NCI-H187 (cell line): ENCODE measurements at places on chromosomes 3 and 15.
A peak's percentile ranks its signal among the peaks of the same experiment; 100 is the strongest.

- DNase-seq, result no peak
Observed at GRCh38 chr15:31049682-31050615, 51.6 kb downstream of the TRPM1 start.

DNA sequence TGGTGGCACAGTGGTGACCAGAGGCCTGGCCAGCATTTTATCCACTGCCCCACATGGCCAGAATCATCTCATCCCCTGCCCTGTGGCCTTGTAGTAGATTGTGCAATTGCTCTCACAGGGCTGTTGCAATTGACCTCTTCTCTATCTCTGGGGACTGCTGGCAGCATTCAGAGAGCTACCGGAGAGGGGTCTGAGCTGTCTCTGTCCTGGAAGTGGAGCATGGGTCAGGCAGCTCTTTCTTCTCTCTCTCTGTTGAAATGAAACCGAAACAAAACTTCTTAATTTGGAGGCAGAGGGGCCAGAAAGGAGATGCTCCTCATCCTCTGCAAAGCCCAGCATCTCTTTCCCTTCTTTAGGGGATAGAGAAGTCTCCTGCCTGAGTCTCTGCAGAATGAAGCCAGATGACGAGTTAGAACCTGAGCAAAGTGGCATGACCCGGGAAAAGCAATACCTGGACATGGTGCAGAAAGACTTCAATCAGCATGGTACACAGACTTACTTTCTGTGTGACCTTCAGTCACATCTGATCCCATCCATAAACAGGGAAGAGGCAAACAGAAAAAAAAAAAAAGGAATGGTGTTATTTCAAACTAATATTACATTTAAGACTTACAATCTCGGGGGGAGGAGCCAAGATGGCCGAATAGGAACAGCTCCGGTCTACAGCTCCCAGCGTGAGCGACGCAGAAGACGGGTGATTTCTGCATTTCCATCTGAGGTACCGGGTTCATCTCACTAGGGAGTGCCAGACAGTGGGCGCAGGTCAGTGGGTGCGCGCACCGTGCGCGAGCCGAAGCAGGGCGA, 144.5 kb upstream of the BCL6 start:
- DNase-seq, result no peak

GRCh38 chr15:87653646-87654045, 602.9 kb downstream of the NTRK3 start:
- DNase-seq, result no peak

GRCh38 chr15:36177590-36178302, 401.7 kb upstream of the CDIN1 start:
- DNase-seq, result no peak

GRCh38 chr15:63157891-63158431, 684 bp upstream of the RPS27L start:
- no peak for DNase-seq

- DNase-seq, result no peak
Observed at GRCh38 chr15:74763416-74763815, 14.8 kb downstream of the CYP1A2 start.

DNA sequence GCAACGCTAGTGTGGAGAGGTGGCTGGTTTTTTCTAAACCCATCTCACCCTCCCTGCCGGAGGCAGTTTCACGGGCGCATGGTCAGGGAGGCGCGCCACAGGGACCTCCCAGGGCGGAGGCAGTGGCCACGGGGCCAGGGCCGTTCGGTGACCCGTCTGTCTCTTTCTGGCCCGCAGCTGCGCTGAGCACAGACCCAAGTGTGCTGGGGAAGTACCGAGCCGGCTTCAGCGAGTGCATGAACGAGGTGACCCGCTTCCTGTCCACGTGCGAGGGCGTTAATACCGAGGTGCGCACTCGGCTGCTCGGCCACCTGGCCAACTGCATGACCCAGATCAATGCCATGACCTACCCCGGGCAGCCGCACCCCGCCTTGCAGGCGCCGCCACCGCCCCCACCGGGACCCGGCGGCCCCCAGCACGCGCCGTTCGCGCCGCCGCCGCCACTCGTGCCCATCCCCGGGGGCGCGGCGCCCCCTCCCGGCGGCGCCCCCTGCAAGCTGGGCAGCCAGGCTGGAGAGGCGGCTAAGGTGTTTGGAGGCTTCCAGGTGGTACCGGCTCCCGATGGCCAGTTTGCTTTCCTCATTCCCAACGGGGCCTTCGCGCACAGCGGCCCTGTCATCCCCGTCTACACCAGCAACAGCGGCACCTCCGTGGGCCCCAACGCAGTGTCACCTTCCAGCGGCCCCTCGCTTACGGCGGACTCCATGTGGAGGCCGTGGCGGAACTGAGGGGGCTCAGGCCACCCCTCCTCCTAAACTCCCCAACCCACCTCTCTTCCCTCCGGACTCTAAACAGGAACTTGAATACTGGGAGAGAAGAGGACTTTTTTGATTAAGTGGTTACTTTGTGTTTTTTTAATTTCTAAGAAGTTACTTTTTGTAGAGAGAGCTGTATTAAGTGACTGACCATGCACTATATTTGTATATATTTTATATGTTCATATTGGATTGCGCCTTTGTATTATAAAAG, 1.8 kb downstream of the HES1 start:
- DNase-seq, result no peak

DNA sequence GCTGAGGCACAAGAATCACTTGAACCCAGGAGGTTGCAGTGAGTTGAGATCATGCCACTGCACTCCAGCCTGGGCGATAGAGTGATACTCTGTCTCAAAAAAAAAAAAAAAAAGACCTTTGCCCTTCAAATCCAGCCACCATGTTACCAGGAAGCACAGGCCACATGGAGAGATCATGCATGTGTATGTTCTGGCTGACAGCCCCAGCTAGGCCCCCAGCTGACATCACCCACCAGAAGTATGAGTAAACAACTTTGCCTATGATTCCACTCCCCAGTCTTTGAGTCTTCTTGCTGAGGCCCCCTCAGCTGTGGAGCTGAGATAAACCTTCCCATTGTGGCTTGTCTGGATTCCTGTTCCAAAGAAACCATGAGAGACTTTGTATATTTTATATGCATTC, 3.3 kb upstream of the ARIH2 start:
- DNase-seq, result no peak

DNA sequence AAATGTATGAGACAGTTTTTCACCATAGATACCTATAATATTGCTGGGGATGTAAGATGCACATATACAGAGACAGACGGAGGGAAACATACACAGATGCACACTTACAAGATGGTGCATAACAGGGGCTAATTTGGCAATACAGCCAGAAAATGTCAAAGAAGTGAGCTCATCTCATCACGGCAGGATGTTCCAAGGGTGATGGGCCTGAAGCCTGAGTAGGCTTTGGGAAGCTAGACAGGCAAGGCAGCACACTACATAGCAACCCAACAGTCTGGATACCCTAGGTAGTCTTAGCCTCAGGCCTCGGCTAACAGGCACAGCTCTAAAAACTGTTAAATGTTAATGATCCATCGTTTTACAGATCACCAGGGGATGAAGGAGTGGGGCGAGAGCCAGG, 148.5 kb downstream of the OSBPL10 start:
- no peak for DNase-seq

GRCh38 chr3:98556164-98557130, 24.7 kb downstream of the GPR15 start:
- DNase-seq, result no peak

GRCh38 chr3:170634663-170635384, 48.9 kb upstream of the SLC7A14 start:
- DNase-seq, result peak; percentile 60

GRCh38 chr3:78703944-78704343, 1063.9 kb downstream of the ROBO1 start:
- no peak for DNase-seq

DNA sequence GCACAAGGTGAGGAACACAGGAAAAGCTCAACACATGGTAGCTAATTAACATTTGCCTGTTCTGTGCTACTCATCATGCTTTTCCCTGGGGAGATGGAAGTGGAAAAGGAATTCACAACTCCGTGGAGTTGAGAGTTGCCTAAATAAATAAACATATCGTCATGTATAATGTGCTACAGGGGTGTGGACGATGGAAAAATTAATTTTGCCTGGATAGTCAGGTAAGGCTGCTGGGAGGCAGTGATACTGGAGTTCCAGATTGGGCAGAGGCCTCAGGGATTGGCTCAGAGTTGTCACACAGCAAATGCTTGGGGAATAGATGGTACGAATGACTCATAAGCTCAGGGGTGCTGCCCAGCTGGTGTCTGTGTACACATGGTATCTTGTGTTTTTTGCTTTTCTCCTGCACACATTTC, 3.1 kb upstream of the ABHD6 start:
- no peak for DNase-seq

DNA sequence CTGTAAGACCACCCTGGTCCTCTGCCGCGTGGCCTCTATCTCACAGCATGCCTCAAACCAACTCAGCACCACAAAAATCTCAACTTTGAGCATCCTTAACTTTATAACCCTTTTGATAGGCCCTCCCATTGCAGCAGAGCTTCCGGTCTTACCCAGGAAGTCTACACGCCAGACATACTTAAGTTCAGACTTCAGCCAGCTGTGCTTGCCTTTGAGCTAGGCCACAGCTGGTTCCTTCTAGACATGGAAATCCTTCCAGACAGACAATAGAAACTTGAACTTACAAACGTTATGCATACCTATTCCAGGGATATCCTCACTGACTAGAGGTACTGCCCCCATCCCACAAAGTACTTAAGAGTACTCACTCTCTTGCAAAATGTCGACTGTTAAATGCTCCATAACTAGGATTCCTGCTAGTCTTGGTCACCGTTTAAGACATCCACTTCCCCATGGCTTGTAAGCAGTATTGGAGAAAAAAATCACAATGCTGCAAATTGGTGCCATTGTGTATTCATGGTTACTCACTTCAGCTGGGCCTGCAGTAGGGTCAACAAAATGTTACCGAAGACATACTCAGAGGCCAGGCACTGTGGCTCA, 183.5 kb downstream of the TBL1XR1 start:
- no peak for DNase-seq

GRCh38 chr3:159583662-159584061, 405.0 kb upstream of the IL12A start:
- DNase-seq, result no peak

DNA sequence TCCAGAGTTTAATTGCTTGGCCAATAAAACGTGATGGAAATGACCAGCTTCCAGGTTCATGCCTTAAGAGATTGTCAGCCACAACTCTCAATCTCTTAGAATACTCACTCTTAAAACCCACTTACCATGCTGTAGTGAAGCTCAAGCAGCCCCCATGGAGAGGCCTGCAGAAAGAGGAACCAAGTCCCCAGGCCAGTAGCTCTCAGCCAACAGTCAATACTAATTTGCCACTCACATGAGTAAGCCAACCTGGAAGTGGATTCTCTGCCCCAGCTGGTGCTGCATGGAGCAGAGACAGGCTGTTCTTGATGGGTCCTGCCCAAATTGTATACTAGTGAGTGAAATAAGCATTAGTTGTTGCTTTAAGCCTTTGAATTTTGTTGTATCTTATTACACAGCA, 155.9 kb downstream of the OXSM start:
- DNase-seq, result no peak

- no peak for DNase-seq
Observed at GRCh38 chr3:185701611-185702261, 115.6 kb downstream of the SENP2 start.

GRCh38 chr15:38176691-38177090, 75.9 kb upstream of the SPRED1 start:
- no peak for DNase-seq

DNA sequence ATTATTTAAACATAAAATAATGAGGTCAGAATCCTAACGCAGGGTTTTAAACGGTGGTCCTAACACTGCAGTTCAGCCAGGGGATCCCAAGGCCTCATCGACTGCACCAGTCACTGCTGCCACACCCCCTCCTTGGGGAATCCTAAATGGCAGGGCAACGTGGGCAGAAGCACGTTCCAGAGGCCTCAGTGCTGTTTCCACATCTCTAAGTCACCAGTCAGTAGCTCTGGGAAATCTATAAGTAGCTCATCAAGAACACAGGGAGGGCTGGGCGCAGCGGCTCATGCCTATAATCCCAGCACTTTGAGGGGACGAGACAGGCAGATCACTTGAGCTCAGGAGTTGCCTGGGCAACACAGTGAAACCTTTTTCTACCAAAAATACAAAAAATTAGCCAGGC, 47.5 kb downstream of the PRTG start:
- DNase-seq, result no peak

DNA sequence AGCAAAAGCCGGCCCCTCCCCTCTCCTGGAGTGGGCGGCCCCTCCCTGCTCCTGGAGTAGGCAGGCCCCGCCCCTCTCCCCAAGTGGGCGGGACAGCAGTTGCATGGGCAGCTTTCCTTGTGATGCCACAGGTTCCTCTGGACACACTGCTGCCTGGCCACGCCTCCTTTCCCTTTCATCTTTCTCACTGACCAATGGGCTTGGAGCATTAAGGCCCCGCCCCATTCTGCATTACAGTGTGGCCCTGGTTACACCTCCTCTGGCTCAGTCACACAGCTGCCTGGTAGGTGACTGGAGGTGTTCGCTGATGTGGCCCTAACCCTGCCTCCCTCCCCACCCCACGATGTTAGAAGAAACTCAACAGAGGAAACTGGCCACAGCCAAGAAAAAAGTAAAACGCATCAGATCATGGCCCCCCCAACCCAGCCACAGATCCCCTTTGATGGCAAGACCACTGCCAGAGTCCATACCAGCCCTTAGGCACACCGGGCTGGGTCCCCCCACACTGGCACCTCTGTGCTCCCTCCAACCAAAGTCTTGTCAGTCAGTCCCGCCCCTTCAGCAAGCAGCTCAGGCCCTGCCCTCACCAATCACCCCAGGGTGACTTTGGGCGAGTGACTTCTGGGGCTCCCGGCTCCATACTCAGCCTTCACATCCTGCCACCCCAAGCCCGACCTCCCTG, 84.3 kb downstream of the ADAMTS7 start:
- DNase-seq, result no peak

- no peak for DNase-seq
Observed at GRCh38 chr3:189806171-189806951, 175.2 kb downstream of the TP63 start.

DNA sequence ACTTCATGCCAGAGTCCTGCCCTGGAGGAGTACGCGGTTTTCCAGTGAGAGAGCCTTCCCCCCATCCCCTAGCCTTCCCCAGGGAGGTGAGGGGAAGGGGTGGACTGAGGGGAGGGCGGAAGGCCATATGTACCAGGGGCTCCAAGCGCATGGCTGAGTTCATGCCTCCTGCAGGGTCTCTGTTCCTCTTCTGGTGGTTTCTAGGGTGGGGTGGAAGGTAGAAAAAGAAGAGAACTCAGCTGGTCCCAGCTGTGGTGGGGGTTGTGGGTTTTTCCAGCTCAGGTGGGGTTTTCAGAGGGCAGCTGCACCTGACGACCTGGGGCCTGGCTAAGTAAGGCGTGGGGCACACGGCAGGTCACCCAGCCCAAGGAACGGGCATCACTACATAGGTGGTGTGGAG, 10.7 kb upstream of the IQSEC1 start:
- no peak for DNase-seq
